ENCODE measurements at places on chromosomes 7 and 10. TPM values are rescaled to one million over a fixed set of nuclear protein-coding genes. Genes with fewer than 3 reads are reported as not detected.

GRCh38 chr7:147298611-147299043 is 1182.0 kb downstream of the CNTNAP2 start:
- no peak for DNase-seq

DNA sequence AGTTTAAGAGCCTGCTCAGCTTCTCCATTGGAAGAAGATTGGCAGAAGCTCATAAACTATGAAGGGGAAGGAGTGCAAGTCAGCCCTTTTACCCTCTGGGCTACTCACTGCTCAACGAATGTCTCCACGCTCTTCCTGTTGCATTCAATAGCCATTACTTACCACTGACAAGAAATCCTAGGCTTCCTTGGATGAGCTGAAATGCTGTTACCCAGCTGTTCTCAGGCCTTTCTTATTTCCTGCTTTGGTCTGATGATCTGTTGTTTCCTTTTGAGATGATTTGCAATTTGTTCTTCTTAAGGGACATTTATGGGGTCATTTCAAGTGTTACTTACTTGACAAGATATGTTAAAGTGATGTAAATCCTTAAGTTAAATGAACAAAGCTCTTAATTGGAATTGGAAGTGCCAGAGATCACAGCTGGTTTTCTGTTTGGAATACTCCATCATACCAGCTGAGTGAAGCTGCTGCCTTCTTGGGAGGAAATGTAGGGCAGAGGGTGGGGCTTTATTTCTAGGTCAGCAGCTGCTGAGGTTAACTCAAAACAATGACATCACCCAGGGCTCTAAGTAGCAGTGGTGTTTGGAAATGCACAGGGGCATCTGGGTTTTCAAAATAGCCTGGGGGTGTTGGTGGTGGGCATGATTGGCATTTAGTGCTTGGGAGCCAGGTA is 170.0 kb downstream of the PRKCQ start:
- DNase-seq = no peak

DNA sequence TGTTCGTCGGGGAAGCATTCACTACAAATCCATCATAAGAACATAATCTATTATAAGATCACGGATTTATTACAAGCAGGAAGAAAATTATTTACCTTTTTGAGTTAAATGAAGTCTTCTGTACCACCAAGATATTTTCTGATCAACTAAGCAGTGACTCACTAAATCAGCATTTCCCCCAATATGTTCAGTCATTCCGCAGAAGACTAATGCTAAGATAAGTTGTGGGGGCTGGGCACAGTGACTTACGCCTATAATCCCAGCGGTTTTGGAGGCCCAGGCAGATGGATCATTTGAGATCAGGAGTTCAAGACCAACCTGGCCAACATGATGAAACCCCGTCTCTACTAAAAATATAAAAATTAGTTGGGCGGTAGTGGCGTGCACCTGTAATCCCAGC is 144.2 kb upstream of the EGR2 start:
- no peak for DNase-seq

Gene PODXL
- 0.18 TPM for total RNA-seq
